ENCODE measurements at places on chromosomes 2 and 18.

DNA sequence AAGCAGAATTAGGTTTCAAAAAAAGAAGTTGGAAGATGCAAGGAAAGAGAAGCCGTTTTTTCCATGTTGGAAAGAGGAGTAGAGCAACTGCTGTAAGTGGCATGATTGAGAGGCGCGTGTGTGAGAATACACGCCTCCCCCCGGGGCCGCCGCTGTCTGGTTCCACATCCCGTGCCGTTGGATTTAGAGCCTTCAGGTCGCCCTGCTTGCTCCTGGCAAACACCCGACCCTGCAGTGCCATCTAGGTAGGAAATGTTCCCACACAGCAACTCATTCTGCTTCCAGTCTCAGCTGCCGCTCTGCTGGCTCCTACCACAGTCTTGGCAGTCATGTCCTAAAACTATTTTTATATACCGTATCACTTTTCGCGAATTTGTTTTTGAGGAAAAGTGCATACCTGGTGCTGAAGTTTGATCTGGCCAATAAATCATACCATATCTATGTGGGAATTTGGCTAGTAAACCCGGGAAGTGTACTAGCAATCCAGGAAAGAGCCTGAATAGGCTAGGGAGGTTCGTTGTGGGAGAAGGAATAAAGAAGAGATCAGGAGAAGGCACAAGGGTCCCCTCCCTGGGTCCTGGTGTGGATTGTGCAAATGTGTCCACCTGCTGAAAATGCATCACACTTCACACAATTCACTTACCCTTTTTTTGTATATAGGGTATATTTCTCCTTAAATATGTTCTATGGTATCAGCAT is 372.7 kb downstream of the FBXO15 start:
- no peak for DNase-seq

GRCh38 chr2:38734299-38735058 is 16.7 kb downstream of the SRSF7 start:
- no peak for DNase-seq

DNA sequence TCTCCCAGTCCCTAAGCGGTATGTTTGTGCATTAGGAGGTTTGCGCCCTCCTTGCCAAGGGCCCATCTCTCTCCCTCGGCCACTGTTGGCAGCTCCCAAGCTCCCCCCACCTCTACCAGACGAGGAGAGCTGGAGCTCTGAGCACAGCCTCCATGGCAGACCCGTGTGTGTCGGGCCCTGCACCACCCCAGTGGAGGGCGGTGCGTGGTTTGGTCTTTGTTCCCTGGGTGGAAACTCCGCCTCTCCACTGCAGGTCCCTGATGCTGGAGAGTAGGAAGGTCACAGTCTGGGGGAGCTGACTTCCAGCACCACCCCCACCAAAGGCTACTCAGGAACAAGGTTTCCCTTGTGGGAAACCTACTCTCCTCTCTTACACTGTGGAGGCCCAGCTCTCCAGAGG is 162.6 kb upstream of the FHL2 start:
- no peak for DNase-seq

DNA sequence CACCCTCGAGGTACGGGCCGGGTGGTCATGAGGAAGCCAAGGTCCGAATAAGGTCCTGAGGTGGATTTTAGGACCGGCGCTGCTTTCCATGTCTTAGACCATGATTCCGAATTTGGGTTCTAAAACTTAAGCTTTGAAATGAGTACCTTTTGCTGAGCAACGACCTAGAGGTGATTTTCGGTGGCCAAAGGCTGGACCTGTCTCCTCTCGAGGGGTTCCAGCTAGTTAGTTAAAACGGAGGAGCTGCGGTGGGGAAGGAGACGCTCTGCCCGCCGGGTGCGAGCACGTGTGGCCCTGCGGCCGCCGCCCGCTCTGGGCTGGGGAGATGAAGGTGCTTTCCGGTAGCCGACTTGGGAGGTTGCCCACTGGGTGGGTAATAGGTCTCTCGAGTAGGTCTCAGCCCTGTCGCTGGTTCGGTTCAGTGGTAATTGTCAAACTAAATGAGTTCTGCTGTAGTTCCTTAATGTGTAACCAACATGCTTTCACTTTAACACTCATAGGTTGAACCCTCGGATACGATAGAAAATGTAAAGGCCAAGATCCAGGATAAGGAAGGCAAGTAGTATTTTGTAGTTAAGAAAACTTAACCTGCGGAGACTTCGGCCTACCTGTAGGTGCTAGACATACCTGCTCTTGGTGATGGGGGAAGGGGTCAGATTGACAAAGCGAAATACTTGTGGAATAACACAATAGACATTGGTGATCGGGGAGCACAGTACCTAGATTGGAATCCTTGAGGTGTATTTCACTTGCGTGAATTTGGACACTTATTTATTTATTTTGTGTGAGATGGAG is 572 bp downstream of the RPS27A start:
- DNase-seq, result peak; percentile 69

DNA sequence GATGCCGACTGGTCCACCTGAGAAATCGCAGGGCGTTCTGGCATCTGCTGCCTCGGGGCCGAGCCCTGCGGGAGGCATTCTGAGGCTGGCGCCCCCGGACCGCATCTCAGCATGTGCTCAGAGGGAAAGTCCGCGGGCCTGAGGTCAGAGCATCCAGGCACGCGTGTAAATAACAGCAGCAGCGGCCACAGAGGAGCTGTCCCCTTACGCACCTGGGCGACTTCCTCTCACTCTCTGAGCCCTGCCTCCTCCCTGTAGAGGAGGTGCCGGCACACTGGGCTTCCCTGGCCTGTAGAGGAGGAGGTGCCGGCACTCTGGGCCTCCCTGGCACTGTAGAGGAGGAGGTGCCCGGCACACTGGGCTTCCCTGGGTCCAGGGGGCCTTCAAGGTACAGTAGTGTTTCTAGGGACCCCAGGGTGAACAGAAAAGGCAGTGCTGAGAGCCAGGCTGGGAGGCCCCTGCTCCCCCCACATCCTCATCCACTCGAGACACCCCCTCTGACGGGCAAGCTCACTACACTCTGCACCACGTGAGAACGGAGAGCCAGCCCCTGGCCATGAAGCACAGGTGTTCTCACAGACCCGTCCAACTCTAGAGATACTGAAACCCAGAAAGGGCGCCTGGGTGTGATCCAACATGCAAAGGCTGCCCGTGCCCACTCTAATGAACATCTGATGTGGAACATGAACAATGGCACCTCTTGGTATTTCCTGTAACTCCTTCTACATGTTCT is 263.5 kb downstream of the HDAC4 start:
- no peak for DNase-seq

DNA sequence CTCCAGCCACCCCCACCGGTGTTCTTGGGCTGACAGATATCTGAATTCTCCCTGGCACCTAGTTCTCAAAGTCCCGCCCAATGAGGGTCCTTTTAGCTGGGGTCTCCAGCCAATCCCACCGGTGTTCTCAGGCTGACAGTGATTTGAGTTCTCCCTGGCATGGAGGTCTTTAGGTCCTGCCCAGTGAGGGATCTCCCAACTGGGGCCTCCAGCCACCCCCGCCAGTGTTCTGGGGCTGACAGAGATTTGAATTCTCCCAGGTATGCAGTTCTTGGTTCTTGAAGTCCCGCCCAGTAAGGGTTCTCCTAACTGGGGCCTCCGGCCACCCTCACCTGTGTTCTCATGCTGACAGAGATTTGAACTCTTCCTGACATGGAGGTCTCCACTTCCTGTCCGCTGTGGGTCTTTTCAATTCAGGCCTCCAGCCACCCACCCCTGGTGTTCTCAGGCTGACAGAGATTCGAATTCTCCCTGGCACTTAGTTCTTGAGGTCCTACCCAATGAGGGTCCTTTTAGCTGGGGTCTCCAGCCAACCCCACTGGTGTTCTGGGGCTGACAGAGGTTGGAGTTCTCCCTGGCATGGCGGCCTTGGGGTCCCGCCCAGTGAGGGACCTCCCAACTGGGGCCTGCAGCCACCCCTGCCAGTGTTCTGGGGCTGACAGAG is 154.6 kb downstream of the ANKRD36 start:
- DNase-seq, result peak; percentile 29

- DNase-seq, result no peak
Observed at GRCh38 chr2:122081751-122082150, 326.3 kb downstream of the TSN start.

Measured in activated CD4-positive, CD25-positive, alpha-beta regulatory T cell treated with anti-CD3 and anti-CD28 coated beads, Interleukin-2, amount 50 U/mL, for 72 hours (primary cell).